ENCODE measurements at places on chromosomes 4 and X.

- peak; percentile 12 for DNase-seq
Measured at GRCh38 chr4:22410645-22411247, 105.1 kb downstream of the ADGRA3 start.

- no peak for DNase-seq
Measured at GRCh38 chrX:150348365-150348764, 14.8 kb upstream of the MAMLD1 start.

DNA sequence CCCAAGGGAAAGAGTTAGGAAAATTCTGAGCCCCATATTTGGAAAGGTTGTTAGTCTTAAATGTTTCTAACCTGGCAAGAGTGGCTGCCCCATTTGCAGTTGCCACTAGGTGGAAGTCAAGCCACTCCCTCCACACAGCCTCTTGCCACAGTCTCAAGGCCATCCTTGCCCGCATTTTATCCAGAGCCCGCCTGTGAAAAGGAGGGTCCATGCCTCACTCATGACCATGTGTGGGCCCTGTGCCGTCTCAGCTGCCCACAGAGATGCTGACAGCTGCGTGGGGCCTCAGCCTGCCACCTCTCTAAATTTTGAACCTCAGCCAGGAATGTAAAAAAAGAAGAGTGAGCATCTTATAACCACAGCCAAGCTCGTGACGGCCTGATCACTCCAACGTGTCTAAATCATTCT is 201.5 kb upstream of the FAM241A start:
- DNase-seq = peak; percentile 14

DNA sequence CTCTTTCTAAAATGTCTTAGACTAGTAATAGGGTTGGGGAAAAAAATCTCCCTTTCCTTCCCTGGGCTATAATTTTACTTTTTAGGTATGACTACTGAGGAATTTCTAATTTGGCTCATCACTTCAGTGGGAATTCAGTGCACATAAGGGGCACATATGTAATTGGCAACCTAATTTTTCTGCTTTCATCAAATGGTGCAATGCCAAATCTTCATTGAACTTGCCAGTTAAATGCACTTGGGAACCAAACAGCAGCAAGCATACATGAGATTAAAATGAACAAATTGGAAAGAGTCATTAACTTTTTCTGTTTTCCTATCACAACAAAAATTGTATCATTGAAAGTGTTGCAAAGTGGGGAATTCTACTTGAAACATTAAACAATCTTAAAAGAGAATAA is 2.9 kb upstream of the CCSER1 start:
- no peak for DNase-seq

DNA sequence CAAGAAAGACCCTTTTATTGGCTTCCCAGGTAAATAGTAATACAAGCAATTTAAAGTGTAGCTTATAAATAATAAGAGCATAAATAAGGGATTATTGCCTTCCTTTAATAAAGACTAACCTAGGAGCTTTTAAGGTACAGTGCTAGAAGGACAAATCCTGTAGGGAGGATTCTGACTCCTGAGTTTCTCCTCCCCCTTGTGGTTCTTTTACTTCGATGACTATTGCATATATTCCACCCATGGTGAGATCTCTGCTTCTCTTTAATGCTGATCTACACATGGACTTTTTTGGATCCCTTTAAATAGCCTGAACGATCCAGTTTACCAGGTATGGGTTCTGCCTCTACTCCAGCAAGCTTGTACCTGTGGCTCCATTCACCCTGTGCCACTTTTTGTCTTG is 2.5 kb downstream of the GALNT7 start:
- DNase-seq = peak; percentile 12

DNA sequence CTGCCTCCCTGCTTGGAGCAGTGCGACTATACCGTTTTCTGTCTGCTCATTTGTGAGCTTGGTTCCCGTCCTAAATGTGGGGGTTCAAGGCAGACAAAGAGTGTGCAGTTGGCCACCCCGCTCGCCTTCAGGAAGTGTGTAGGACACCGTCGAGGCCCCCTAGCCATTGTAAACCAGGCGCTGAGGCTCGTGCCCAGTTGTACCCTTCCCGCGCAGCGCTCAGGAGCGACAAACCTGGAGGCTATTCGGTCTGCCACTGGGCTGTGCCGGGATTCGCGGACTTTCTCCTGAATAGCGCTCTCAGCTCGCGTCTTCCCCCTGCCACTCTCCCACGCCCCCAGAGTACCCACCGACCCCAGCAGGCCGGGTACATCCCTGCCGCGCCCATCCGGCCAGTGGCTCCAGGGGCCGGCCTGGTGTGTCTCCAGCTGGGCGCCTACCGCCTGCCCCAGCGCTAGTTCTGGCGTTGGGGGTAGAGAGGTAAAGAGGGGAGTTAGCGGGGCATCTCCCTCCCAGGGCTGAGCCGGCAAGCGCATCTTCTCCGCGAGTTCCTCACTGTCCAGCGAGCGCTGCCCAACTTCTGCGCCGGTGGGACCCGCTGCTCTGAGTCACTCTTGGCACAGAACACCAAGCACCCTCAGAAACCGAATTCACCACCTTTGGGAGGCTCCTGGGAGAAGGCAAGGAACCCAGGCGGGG is 880 bp upstream of the LONRF3 start:
- no peak for DNase-seq

GRCh38 chrX:111207851-111208250 is 62.4 kb downstream of the CAPN6 start:
- no peak for DNase-seq

DNA sequence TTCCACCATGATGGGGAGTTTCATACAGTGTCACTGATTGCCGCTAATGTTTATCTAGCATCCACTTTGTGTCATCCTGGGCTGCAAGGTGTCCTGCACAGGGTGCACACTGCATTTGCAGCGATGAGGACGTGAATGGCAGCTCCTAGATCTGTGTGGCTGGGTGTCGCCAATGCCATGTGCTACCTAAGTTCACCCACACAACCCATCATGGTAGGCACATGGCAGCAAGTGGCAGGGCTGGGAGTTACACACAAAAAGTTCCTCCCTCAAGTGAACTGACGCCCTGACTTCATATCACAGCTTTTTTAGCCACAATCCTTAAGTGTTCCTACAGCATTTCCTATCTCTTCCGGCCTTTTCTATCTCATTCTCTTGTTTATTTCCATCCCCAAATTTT is 45.9 kb upstream of the SPRY1 start:
- no peak for DNase-seq

DNA sequence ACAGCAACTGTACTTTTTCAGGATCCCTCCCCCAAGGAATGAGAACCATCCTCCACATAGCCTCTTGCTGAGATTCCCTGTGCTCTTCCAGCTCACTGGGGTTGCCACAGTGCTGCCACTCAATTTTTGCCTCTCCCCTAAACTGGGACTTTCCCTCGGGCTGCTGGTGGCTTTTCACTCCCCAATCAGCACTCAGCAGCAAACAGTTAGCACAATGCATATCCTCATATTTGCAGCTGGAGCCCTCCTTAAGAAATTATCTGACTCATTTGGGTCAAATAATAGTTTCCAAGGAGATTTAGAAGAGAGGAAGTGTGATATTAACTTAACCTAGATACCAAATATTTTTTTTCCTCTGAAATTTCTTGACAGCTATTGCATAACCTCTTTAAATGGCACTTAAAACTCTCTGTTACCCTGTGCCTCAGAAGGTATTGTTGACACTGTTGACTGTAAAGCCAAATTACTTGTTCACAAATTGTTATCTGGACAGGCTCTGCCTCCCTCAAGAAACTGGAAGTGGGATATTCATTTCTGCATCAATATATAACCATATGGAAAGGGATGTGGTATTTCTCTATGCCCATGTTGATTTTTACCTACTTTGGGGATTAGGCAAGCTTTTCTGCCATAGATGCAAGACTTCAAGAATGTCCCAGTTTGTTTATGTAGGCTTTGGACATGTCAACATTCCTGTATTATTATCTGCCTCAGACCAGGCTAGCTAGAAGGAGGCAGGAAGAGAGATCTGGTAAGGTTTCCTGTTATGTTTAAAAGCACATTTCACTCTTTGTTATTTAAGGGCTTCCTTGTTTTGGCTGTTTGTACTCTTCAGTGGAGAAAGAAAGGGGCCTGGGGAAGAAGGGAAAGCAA is 58.0 kb downstream of the SEPTIN11 start:
- DNase-seq = no peak

DNA sequence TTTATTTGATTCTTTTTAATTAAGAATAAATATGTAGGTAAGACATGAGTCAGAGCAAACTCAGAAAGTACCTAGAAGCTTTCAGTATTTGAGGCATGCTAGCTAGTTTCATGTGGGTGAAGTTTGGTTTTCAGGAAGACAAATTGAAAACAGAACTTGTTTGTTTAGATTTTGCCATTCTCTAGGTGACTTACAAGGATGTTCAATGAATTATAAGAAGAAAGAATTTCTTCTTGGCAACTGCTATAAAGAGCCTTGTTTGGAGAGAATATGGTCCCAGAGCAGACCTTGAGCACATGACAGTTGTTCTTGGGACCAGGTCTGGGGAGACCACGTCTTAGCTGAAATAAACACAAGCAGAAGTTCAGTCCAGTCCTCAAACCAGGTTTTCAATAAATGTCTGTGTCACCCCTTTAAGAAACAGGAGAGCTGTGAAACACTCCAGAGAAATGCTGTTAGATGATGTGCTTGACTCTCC is 38.0 kb upstream of the IL21 start:
- DNase-seq = no peak

GRCh38 chrX:124085063-124085462 is 123.6 kb downstream of the STAG2 start:
- DNase-seq = no peak

DNA sequence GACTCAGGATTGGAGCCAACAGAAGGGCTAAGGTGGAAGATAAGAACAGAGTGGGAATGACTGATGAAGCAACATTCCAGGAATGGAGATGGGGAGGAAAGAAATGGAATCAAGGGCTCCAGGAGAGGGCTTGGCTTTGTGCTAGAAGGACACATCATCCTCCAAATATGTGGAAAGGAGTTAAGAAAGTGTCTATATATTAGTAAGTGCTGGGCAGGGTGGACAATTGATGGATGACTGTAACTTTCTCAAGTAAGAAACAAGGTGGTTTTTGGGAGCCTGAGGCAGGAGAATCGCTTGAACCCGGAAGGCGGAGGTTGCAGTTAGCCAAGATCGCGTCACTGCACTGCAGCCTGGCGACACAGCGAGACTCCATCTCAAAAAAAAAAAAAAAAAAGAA is 71.6 kb upstream of the NFKB1 start:
- DNase-seq = no peak

DNA sequence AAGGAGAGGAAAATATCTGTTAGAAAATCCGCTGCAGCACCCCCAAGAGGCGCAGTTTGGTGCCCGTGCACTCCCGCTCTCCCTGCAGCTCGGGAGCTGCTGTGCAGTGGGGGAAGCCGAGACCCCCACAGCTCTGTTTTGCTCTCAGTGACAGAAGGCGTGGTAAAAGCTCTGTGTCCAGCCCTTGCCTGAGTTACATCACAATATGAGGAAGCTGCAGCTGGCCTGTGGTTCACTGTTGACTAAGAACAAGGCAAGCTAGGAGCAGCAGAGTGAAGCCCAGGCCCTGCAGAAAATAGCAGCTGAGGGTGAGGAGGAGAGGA is 88.5 kb upstream of the ADRA2C start:
- no peak for DNase-seq

GRCh38 chrX:1767026-1767425 is 152.2 kb downstream of the ASMT start:
- peak; percentile 8 for DNase-seq

DNA sequence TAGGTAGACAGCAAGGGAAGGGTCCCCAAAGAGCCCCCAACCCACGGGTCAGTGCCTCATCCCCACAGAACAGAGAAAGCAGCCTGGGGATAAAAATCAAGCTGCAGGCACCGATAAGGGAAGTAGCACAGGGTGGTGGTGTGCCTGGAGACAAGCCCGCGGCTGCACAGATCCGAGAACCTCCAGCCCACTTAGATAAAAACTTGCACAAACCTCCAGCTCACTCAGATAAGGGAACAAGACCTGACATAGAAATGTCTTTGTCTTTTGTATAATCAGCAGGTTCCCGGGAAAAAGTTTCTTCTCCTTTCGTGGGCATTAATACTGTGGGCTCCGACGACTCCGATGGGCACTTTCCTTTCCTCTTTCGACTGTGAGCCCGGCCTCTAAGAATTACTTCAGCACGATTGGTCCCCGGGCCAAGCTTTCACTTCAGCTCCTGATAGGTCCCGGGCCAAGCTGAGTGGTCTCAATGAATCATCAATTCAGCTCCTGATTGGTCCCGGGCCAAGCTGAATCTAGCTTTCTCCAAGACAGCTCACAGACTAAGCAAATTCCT is 32.4 kb downstream of the PRDX4 start:
- no peak for DNase-seq
